ENCODE measurements at places on chromosomes 3 and 15. TPM values are rescaled to one million over a fixed set of nuclear protein-coding genes. Genes with fewer than 3 reads are reported as not detected.

SYNPR gene
- not detected for total RNA-seq

SERINC4 gene
- under 0.01 TPM for total RNA-seq

AMT gene
- 2.6 TPM for total RNA-seq

DNA sequence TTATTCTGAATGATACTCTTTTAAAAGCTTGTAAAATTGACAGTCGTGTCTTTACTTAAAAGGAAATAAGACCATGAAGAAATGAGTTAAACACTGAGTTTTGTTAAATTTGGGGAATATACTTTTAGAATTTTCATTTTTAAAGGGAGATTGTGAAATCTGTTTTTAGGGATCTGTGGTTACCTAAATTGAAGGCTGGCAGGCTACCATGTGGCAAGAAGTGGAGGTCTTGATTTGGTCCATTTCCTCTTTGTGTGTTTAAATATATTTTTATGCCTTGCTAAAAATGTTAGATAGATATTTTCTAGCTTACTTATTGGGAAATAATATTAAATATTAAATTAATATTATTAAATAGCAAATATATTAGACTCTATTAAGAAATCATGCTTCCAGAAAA is 36.6 kb upstream of the SLC22A13 start:
- peaks cover 9% of the 10 kb centered on the region for H3K4me1 ChIP-seq
- H3K36me3 ChIP-seq = no peaks in the 10 kb centered on the region
- no peaks in the 10 kb centered on the region for H3K27me3 ChIP-seq
- H3K27ac ChIP-seq = no peak overlapping the region

DNA sequence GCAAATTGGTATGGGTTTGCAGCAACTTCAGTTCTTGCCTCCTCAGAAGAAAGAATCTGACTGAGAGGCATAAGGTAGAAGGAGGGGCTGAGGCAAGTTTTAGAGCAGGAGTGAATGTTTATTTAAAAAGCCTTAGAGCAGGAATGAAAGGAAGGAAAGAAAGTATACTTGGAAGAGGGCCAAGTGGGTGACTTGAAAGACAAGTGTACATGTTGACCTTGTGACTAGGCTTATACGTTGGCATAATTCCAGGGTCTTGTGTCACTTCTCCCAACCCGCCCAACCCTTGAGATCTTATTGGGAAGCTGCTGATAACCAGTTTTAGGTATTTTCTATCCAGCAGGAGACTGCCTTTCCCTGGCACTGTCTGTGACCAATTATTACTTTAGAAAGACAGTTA is 436.9 kb upstream of the ZNF717 start:
- no peak for DNase-seq
- no peak overlapping the region for H3K27ac ChIP-seq
- no peaks in the 10 kb centered on the region for H3K27me3 ChIP-seq
- no peak overlapping the region for H3K4me3 ChIP-seq
- no peaks in the 10 kb centered on the region for H3K4me1 ChIP-seq
- H3K36me3 ChIP-seq = no peaks in the 10 kb centered on the region

GRCh38 chr3:57962448-57962834 is 45.8 kb upstream of the FLNB start:
- no peak for DNase-seq
- no peak overlapping the region for H3K27ac ChIP-seq
- H3K4me3 ChIP-seq = no peak overlapping the region
- peaks cover 5% of the 10 kb centered on the region for H3K4me1 ChIP-seq
- no peaks in the 10 kb centered on the region for H3K36me3 ChIP-seq

DNA sequence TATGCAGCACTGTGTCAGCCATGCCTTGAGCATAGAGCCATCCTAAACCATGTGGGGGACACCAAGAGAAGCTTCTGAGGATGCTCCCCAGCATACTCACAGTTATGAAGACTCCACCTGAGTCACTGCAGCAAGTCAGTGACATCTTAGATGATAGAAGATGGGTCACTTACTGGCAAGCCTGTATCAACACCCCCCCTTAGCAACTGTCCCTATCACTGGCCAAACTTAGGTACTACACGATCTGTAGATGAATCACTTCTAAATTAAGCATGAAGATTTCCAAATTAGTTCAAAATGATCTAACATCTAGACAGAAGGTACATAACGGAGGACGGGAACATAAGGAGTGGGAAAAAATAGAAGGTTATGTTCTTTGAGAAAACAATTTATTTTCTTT is 13.2 kb upstream of the LMCD1 start:
- no peaks in the 10 kb centered on the region for H3K36me3 ChIP-seq
- H3K27me3 ChIP-seq = no peaks in the 10 kb centered on the region
- no peak overlapping the region for H3K4me3 ChIP-seq
- peaks cover 17% of the 10 kb centered on the region for H3K4me1 ChIP-seq

DNA sequence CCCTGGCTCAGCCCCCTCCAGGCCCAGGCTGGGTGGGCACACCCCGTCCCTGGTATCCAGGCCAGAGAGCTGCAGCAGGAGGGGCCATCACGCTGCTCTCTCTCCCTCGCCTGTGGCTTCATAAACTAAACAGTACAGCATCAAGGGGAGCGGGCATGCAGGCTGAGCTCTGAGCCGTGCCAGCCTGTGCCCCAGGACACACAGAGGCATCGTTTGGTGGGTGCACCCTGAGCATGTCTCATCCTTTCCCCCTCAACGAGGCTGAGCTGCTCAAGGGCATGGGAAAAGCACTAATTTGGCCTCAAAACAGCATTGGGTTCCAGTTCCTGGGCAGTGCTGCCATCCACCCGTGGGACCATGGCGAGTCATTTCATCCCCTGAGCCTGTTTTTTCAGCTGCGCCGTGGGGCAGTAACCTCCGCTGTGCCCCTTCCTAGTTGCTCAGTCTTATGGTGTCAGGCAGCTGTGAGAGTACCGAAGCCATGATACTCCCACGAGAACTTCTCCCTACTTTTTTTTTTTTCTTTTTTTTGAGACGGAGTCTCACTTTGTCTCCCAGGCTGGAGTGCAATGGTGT is 79.6 kb downstream of the CPN2 start:
- DNase-seq = no peak
- H3K36me3 ChIP-seq = no peaks in the 10 kb centered on the region
- H3K4me3 ChIP-seq = no peak overlapping the region
- peak overlapping the region; percentile 58 for H3K27ac ChIP-seq
- H3K27me3 ChIP-seq = no peaks in the 10 kb centered on the region

DNA sequence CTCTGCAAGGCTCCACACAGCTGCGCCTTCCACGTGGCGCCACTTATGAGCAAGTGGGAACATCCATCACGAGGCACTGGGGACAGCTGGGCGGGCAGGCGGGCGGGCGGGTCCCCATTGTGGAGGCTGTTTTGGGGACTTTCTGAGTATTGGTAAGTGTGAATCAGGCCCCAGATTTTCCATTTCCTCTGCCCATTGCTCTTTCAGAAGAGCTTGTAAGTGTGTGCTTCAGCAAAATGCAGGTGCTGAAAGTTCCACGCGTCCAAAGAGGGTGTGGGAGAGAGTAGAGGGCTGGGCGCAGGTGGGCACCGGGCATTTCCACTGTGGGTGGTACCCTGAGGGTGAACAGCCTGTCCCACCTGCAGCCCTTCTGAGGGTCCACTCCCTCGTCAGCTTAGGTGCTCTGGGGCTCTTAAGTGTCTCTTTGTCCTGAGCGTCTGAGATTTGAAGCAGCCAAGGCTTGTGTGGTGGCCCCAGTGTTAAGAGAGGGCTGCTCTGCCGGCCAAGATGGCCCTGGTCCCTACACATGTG is 177.1 kb downstream of the RPLP1 start:
- no peak overlapping the region for H3K4me3 ChIP-seq
- no peak for DNase-seq
- H3K27ac ChIP-seq = no peak overlapping the region
- H3K36me3 ChIP-seq = no peaks in the 10 kb centered on the region

DNA sequence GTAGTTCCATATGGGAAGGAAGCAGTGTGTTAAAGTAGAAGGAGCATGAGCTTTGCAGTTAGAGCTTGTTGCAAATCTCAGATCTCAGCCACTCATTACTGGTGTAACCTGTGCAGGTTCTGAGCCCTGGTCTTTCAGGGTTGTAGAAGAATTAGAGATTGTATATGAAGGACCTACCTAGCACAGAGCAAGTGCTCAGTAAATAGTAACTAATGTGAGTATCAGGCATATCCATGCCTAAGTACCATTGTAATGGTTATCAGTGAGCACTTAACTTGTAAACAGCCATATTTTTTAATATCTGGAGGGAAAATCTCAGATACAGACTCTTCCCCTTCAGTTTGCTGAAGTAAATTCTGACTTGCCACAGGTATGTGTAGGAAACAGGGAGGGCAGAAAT is 59.3 kb downstream of the MAP6D1 start:
- DNase-seq = no peak
- H3K36me3 ChIP-seq = peaks cover 7% of the 10 kb centered on the region
- H3K4me3 ChIP-seq = no peak overlapping the region
- no peaks in the 10 kb centered on the region for H3K27me3 ChIP-seq

DNA sequence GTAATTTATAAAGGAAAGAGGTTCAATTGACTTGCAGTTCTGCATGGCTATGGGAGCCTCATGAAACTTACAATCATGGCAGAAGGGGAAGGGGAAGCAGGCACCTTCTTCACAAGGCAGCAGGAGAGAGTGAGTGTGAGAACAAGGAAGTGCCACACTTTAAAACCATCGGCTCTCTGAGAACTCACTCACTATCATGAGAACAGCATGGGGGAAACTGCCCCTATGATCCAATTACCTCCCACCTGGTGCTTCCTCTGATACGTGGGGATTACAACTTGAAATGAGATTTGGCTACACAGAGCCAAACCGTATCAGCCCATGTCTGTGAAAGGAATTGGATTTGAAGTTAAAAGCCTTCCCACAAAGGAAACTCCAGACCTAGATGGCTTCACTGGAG is 39.1 kb downstream of the TKT start:
- H3K27ac ChIP-seq = no peak overlapping the region
- H3K4me1 ChIP-seq = no peaks in the 10 kb centered on the region
- DNase-seq = no peak
- no peak overlapping the region for H3K4me3 ChIP-seq
- H3K36me3 ChIP-seq = no peaks in the 10 kb centered on the region

- peaks cover 7% of the 10 kb centered on the region for H3K4me1 ChIP-seq
- no peak overlapping the region for H3K27ac ChIP-seq
- no peak for DNase-seq
Observed at GRCh38 chr15:33055962-33056361, 138.6 kb downstream of the FMN1 start.

GRCh38 chr3:65901226-65901625 is 137.5 kb downstream of the MAGI1 start:
- no peak for DNase-seq
- no peaks in the 10 kb centered on the region for H3K36me3 ChIP-seq
- no peak overlapping the region for H3K4me3 ChIP-seq

DNA sequence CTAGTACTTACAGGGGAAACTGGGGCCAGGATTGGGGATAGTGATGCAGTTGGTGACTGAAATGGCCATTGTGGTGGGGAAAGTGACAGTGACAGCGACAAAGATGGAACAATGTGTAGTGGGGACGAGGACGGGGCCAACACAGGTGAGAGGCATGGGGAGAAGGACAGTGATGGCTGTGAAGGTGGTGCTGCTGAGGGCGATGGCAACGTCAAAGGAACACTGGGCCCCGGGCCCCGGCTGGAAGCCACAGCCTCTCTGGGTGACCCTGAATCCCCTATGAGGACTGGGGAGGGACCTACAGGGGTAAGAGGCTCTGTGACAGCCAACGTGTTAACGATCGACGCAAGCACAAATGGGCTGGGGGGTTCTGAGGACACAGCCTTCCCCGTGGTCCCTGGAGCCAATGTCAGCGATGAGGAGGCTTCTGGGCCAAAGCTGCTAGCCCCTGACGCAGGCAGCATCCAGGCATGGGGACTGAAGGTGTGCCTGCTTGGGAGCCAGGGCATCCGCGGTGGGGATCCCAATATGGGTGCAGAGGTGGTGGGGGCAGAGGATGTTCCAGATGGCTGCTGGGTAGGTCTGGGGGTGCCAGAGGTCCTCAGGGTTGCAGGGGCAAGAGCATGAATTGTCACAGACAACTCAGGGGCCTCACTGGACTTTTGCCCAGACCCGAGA is 25.2 kb upstream of the GOLGA6C start:
- H3K27ac ChIP-seq = no peak overlapping the region
- no peaks in the 10 kb centered on the region for H3K36me3 ChIP-seq
- H3K4me1 ChIP-seq = no peaks in the 10 kb centered on the region
- H3K4me3 ChIP-seq = no peak overlapping the region
- DNase-seq = no peak

DNA sequence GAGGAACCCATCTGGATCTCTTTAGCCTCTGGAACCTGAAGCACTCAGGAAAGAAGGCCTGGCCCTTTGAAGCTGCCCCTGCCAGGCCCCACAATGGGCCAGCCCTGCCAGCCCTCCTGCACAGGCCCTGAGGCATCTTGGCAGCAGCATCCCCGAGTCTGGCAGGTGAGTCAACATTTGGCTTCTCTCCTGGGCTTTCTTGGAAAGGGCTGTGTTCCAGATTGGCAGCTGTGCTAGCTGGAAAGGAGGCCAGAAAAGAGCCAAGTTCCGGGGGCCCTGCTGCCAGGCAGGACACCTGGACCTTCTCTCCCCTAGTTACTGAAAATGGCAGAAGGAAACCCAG is 187.2 kb downstream of the SHQ1 start:
- no peaks in the 10 kb centered on the region for H3K4me1 ChIP-seq
- no peaks in the 10 kb centered on the region for H3K27me3 ChIP-seq
- H3K36me3 ChIP-seq = no peaks in the 10 kb centered on the region
- H3K4me3 ChIP-seq = no peak overlapping the region
- H3K27ac ChIP-seq = no peak overlapping the region
- peak; percentile 84 for DNase-seq

GRCh38 chr15:37096558-37097143 is 3.7 kb downstream of the MEIS2 start:
- no peak overlapping the region for H3K27ac ChIP-seq
- no peak for DNase-seq
- H3K27me3 ChIP-seq = no peaks in the 10 kb centered on the region
- H3K36me3 ChIP-seq = peaks cover 8% of the 10 kb centered on the region
- H3K4me1 ChIP-seq = no peaks in the 10 kb centered on the region
- H3K4me3 ChIP-seq = peak overlapping the region; percentile 92

- H3K4me3 ChIP-seq = no peak overlapping the region
- H3K27ac ChIP-seq = peak overlapping the region; percentile 36
- peak; percentile 96 for DNase-seq
- H3K27me3 ChIP-seq = no peaks in the 10 kb centered on the region
Observed at GRCh38 chr3:64291345-64291744, 66.1 kb upstream of the PRICKLE2 start.
